ACHN (cell line): ENCODE measurements at places on chromosomes 5 and 9.
A peak's percentile ranks its signal among the peaks of the same experiment; 100 is the strongest.

- no peak for DNase-seq
Measured at GRCh38 chr5:79794347-79794746, 104.7 kb downstream of the CMYA5 start.

DNA sequence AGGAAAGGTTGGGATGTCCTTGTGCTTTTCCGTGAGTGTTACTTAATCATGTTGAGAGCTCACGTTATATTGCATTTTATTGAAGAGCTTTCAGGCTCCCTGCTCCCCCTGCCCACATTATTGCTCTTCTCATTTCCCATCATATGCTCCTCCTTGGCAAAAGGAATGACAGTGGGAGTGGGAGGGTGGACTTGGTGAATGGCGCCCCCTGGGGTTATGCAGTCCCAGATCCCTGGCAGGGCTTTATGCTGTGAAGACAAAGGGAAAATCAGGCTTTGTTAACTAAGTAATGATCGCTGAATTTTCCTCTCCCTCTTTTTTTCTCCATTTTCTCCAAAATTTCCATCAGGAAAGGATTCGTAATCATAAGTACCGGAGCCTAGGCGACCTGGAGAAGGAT, 166.6 kb downstream of the SMARCA2 start:
- peak; percentile 48 for DNase-seq

- DNase-seq = no peak
Measured at GRCh38 chr5:125882061-125882460, 541.1 kb upstream of the GRAMD2B start.

DNA sequence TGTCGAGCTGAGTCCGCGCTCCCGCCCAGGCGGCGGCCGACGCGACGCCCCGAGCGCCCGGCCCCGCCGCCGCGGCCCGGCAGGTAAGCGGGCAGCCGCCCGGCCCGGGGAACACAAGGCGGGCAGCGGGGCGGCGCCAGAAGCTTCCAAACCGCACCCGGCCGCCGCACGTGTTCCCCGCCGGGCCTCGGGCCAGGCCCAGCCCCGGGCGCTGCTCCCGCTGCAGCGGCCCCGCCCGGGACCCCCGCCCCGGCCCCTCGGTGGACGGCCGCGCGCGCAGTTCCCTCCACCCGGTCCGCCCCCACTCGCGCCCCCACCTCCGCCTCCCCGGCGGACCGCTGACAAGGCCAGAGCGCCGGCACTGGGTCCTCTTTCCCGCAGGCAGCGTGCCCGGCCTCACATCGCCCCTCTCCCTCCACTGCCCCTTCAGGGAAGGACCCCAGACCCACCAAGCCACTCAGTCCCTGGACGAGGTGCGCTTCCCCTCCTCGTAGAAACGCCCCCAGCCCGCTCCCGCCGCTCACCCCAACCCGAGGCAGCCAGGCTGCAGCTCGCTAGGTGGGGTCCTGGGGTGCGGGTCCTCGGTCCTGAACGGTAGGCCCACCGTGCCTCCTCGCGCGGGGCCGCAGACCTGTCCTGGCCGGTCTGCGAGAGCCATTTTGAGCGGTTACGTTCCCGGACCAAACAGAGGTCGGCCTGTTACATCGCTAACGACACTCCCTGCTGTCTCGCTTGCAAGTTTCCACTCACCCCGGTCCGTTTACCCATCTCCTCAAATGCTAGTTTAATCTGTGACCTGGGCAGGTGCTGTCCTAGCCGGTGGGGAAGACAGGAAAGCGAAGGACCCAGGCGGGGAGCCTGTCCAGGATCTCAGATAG, 475 bp downstream of the WDR5 start:
- DNase-seq = peak; percentile 7

DNA sequence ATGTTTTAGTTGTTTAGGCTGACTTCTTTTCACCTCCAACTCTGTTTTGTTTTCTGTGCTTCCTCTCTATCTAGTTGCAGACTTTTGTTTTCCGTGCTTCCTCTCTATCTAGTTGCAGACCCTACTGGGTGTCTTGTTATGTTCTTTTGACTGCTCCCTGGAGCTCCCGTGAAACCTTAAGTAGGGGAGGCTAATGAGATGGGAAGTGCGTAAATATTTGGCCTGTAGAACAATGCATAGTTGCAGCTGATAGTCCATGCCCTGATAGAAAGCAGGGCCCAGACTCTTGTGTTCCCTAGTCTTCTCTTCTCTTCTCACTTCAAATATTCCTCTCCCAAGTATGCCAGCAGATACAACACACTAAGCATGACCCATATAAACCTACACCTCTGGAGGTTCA, 757.0 kb downstream of the BRINP1 start:
- DNase-seq = no peak

- DNase-seq = no peak
Measured at GRCh38 chr5:57862471-57862911, 379.9 kb upstream of the ACTBL2 start.

DNA sequence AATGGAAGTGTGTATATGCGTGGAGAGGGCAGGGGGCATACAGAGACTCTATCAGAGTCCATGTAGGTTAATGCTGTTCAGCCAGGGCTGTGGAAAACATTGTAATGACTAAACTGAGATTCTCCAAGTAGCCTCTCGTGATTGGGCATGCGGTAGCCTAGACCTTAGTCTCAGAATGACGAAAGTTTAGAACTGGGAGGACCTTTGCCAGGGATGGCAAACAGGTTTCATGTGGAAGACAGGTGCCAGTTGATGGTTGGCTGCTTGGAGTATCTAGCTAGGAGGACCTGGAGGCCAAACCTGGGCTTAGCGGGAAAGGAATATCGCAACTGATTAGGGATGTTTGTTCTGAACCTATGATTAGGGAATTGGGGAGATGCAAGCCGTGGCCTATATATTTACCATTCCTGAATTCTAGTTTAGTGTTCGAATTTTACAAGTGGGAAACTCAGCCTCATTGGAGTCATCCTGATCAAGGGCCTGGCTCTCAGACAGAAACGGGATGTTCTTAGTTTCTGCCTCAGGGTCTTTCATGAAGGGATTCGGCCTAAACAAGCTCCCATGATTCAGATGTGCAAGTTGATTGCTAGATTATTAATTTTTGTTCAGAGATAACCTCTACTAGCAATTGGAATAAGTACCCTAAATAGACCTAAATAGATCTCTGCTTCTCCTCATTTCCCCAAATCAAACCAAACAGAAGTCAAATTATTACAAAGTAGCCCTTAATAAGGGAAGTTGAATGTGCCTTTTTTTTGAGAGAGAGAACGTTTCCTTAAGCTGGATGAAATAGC, 26.8 kb upstream of the TJP2 start:
- no peak for DNase-seq

GRCh38 chr9:34526026-34526425, 3.2 kb upstream of the ENHO start:
- no peak for DNase-seq

DNA sequence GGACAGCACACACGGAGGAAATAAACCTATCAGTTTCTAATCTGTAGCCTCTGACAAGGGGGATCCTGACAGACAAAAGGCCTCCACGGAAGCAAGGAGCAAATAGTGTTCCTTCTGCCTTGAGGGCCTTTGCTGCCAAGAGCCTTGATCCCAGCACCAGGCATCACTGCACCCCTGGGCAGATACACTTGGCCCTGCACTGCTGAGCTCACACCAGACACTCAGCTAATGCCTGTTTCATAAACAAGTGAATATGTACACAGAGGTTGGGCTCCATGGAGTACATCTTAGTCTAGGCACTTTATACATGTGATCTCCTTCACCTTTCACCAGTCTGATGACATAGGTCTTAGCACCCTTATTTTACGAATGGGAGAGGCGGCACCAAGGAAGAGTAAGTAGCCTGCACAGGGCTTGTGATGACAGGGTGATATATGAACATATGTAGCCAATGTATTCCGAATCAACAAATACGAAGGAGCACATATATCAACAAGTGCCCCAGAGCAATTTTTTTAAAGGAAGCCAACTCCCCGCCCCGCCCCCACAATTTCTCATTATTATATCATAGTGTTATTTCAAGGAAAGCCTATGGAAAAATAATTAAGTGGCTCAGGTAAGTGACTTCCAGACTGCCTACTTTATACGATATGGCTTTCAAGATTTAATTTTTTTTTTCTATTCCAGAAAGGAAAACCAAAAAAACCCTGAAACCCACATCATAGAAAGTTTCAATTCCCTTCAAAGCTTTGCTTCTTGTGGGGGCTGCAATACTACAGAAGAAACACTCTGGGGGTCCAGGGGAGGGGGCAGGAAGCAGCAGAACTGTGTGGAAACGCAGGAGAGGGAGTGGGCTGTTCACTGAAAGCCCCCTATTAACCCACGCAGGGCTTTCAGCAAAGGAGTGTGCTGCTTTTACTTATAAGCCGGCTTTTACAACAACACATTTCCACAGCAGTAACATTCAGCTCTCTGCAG, 32.0 kb downstream of the CDC14B start:
- DNase-seq = no peak

DNA sequence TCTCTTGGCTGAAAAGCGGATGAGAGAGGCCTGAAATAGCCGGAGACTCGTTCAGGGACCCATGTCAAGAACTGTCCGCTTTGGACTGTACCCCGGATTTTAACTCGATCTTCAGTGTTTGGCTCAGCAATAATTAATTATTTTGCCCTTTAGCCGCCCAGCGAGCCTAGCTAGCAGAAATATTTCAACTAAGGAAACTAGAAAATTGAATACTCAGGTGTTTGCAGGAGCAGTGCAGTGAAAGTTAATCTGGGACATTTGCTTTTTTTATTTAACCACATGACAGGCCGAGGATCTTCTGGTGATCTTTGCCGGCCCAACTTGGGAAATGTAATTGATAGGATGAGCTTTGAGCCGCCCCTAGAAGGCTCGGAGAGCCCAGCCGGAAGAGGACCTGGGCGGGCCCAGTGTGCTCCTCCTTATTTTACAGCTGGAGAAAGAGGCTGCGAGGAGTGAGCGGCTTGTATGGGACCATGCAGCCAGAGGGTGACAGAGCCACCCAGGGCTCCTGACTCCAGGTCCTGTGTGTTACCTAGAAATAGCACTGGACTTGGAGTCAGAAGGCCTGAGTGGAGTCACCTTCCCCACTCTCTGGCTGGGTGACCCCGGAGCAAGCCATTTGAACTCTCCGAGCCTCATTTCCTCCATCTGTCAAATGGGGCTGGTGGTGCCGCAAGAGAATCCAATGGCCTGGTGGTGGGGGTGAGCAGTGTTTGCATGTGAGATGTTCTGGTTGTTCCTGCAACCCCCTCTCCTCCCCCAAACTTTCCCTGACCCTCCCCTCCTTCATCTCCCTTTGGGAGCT, 2.4 kb downstream of the PPARGC1B start:
- DNase-seq = no peak

- DNase-seq = no peak
Measured at GRCh38 chr9:136474021-136474640, 8.7 kb downstream of the SEC16A start.

- no peak for DNase-seq
Measured at GRCh38 chr5:4158750-4159447, 563.3 kb downstream of the IRX1 start.

DNA sequence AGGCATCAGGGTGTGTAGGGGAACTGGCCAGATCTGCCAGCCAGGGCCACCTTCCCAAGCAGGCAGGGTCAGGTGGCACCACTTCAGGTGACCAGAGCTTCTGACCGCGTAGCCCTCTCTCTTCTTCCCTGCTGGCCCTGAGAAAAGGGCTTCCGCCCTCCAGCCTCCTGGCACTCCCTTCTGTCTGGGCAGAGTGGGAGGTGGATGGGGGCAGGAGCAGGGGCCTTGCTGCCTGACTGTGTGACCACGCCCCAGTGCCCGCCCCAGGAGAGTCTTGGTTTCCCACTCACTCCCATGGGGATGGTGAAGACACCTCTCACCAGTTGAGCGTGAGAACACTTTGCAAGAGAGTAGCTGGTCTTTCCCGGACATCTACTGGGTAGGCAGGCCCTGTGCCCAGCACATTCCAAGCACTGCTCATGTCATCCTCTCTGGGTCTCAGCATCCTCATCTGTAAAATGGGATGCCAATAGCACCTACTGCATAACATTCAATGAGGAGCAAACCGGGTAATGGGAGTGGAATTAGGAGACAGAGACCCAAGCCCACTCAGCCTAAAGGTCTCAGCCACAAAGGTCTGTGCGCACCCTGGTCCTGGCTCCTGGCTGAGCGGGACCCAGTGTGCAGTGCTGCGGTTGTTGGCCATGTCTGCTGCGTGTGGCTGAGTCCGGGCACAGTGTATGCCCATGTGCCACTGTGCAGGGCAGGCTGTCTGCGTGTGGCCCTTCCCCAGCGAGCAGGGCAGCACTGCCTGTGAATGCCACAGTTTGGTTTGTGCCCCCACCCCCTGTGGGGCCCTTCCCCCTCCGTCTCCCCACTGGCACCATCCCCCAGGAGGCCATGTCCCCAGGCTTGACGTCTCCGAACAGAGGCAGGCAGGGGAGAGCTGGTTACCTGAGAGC, 179.1 kb upstream of the IER5L start:
- DNase-seq = no peak

DNA sequence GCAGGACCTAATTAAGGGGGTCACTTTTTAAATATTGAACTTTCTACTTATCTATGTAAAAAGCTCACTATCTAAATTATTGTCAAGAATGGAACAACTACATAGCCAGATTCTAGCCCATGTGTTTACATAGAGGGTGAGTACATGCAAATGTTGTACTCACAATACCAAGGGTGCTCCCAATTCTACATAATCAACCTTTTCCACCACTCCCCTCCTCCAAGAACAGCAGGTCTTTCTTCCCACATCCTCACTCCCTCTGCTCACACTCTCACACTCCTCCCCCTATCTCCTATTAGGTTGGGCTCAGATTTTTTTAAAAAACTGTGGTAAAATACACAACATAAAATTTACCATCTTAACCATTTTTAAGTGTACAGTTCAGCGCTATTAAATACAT, 325.4 kb downstream of the ARL15 start:
- no peak for DNase-seq

GRCh38 chr5:154262342-154262741, 71.8 kb downstream of the GALNT10 start:
- no peak for DNase-seq

- DNase-seq = peak; percentile 80
Measured at GRCh38 chr5:27708534-27708933, 670.1 kb upstream of the CDH9 start.

DNA sequence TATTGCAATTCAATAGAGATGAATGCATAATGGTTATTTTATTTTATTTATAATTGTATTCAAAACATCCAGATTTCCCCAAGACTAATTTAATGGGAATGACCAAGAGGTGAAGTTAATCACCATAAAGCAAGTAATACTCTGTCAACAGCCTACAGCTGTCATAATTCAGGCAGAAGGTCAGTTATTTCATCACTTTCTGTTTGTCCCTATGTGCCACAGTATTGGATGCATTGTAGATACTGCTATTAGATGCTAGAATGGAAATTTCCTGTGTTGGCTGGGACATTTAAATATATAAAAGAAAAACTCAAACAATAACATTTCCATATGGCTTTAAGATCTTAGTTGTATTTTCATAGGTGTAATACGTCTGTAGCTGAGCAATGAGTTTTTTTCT, 56.7 kb upstream of the MINAR2 start:
- DNase-seq = no peak

GRCh38 chr9:35892051-35892450, 14.0 kb upstream of the HRCT1 start:
- no peak for DNase-seq
